Activated CD8-positive, alpha-beta memory T cell treated with anti-CD3 and anti-CD28 coated beads, Interleukin-2, amount 10 ng/mL, durations not matched to agents 7 days and 5 days (primary cell): ENCODE measurements at places on chromosomes 16 and 17.
A peak's percentile ranks its signal among the peaks of the same experiment; 100 is the strongest.

DNA sequence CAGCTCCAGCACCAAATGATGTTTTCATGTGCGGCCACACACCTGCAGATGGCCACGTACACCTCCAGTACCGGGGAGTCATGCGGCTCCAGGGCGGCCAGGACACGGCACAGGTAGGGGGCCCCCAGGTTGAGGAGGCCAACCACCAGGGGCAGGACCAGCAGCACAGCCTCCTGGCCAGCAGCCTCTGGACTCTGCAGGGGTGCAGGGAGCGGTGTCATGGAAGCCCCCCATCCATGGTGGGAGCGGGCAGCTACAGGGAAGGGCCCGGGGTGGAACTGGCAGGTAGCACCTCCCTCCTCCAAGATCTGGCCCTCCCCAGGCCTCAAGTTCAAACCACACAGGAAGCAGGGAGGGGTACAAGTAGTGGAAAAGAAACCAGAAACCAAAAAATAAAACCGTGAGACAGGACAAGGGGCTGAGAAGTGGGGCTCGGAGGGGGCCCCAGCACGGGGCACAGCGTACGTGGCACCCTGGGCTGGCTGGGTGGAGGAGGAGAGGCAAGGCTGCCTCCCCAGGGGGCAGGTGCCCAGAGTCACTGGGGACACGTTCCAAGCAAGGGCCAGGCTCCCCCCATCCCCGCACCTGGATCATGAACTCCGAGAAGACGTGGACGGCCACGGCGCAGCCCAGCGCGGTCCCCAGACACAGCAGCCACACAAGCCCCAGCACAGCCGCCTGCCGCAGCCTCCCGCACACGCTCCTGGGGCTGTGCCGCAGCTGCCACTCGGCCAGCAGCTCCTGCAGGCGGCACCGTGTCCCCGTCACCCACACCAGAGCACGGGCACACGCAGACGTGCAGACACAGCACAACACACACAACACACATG is 7.4 kb downstream of the TMC6 start:
- peak overlapping the region; percentile 76 for H3K4me3 ChIP-seq
- peak overlapping the region; percentile 93 for H3K27ac ChIP-seq
- H3K4me1 ChIP-seq, result peaks cover 56% of the 10 kb centered on the region
- H3K36me3 ChIP-seq, result peaks cover 49% of the 10 kb centered on the region
- DNase-seq, result peak; percentile 83

- no peak overlapping the region for H3K4me3 ChIP-seq
- no peak for DNase-seq
- H3K4me1 ChIP-seq, result peaks cover 3% of the 10 kb centered on the region
- H3K27me3 ChIP-seq, result no peaks in the 10 kb centered on the region
- H3K36me3 ChIP-seq, result peaks cover 40% of the 10 kb centered on the region
- H3K27ac ChIP-seq, result no peak overlapping the region
These were observed 177.3 kb upstream of the RBL2 start for GRCh38 chr16:53257001-53257400.

DNA sequence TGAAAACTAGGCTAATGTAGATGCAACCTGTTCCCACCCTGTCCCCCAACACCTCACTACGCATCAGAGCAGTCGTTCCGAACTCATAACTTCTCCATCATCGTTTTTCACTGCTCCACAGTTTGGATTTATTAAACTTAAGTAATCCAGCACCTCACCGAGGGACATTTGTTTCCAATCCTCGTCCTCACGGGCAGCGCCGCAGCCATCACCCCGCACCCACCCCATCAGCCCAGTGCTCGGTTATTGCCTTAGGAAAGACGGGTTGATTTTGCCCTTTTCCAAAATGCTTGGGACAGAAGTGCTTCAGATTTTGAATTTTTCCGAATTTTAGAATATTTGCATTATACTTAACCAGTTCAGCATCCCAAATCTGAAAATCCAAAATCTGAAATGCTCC is 71.0 kb upstream of the DOC2B start:
- no peak overlapping the region for H3K4me3 ChIP-seq
- no peaks in the 10 kb centered on the region for H3K4me1 ChIP-seq
- no peak overlapping the region for H3K27ac ChIP-seq
- no peaks in the 10 kb centered on the region for H3K27me3 ChIP-seq
- H3K36me3 ChIP-seq, result no peaks in the 10 kb centered on the region

GRCh38 chr16:87829622-87829980 is 39.7 kb downstream of the SLC7A5 start:
- no peak overlapping the region for H3K4me3 ChIP-seq
- H3K27ac ChIP-seq, result no peak overlapping the region
- no peaks in the 10 kb centered on the region for H3K27me3 ChIP-seq
- H3K36me3 ChIP-seq, result peaks cover 15% of the 10 kb centered on the region
- H3K4me1 ChIP-seq, result no peaks in the 10 kb centered on the region

DNA sequence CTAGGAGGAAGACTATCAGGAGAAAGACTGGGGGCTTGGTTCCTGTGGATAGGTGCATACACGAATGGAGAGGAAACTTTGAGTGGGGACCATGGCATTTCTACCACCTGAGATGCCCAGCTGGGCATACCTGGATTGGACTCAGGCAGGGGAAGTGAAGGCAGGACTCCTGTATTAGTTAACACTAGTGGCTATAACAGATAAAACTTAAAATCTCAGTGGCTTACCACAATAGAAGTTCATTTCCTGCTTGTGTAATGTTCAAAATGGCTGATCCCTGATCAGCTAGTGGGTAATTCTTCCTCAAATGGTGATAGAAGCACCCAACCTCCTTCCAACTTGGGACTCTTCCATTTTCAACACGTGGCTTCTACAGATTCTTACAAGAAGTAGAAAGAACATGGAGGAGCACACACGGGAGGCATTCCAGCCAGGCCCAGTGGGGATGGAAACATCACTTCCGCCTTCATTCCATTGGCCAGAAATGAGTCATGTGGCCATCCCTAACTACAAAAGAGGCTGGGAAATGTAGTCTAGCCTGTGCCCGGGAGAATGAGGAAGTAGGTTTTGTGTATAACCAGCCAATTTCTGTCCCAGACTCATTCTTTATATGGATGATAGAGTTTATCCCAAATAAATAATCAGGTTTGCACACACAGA is 112.1 kb downstream of the UTP18 start:
- H3K36me3 ChIP-seq, result peaks cover 1% of the 10 kb centered on the region
- no peak overlapping the region for H3K27ac ChIP-seq
- H3K4me3 ChIP-seq, result no peak overlapping the region
- peaks cover 6% of the 10 kb centered on the region for H3K27me3 ChIP-seq
- no peak for DNase-seq

DNA sequence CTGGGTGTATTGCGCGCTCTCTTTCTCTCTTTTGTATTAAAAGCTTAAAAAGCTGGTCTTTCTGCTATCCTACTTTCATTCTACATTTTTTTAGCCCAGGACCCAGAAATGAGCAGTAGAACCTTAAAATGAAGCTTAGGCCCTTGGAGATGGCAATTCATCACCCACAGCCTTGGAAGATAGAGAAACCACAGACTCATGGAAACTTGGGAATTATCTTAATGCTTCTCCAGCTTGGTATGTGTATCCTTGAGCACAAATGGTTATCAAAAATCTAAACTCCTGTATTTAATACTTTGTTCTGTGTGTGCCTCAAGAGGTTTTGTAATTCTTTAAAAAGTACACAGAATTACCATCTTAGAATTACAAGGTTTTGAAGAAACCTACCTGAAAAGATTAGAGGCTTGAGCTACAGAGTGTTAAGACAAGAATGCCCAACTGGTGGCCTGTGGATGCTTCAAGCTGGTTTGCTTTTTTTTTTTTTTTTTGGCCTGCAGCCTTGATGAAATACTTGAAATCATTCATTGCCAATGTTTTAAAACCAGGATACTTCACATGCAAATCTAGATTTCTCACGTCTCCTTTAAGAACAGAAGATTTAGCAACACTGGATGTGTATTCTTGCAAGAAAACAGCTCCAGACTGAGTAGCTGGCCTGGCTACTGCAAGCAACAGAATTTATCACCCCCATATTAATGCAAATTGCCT is 105.0 kb downstream of the XYLT1 start:
- peak overlapping the region; percentile 76 for H3K27ac ChIP-seq
- peaks cover 21% of the 10 kb centered on the region for H3K36me3 ChIP-seq
- no peak for DNase-seq
- peaks cover 94% of the 10 kb centered on the region for H3K4me1 ChIP-seq
- no peaks in the 10 kb centered on the region for H3K27me3 ChIP-seq
- no peak overlapping the region for H3K4me3 ChIP-seq

DNA sequence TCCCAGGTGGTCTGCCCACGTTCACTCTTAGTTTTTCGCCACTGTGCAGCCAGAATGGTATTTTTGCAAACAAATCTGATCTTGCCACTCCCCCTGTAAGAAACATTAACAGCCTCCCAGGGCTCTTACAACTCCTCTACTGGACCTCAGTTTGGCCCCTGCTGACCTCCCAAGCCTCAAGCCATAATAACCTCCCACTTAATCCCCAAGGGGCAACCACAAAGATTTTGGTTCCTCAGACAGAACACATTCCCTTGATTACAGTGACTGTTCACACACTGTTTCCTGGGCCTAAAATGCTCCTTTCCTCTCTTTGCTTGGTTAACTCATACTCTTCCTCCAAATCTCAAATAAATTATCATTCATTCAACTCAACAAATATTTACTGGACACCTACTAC is 21.5 kb upstream of the CD300E start:
- no peak for DNase-seq
- peaks cover 87% of the 10 kb centered on the region for H3K27me3 ChIP-seq

GRCh38 chr17:64336760-64337413 is 53.8 kb downstream of the PECAM1 start:
- no peak overlapping the region for H3K4me3 ChIP-seq
- no peak overlapping the region for H3K27ac ChIP-seq
- DNase-seq, result no peak
- no peaks in the 10 kb centered on the region for H3K27me3 ChIP-seq

GRCh38 chr16:8642146-8642545 is 20.6 kb downstream of the METTL22 start:
- H3K4me3 ChIP-seq, result no peak overlapping the region
- H3K4me1 ChIP-seq, result peaks cover 15% of the 10 kb centered on the region
- H3K27me3 ChIP-seq, result no peaks in the 10 kb centered on the region
- H3K27ac ChIP-seq, result no peak overlapping the region
- DNase-seq, result no peak

DNA sequence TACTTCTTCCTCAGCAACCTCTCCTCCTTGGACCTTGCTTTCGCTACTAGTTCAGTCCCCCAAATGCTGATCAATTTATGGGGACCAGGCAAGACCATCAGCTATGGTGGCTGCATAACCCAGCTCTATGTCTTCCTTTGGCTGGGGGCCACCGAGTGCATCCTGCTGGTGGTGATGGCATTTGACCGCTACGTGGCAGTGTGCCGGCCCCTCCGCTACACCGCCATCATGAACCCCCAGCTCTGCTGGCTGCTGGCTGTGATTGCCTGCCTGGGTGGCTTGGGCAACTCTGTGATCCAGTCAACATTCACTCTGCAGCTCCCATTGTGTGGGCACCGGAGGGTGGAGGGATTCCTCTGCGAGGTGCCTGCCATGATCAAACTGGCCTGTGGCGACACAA is 429 bp downstream of the OR2C1 start:
- H3K4me3 ChIP-seq, result no peak overlapping the region
- peaks cover 3% of the 10 kb centered on the region for H3K36me3 ChIP-seq
- peaks cover 2% of the 10 kb centered on the region for H3K4me1 ChIP-seq
- peaks cover 6% of the 10 kb centered on the region for H3K27me3 ChIP-seq
- DNase-seq, result no peak

GRCh38 chr16:11251525-11252481 is 4.2 kb downstream of the SOCS1 start:
- no peaks in the 10 kb centered on the region for H3K27me3 ChIP-seq
- peak; percentile 90 for DNase-seq
- peak overlapping the region; percentile 91 for H3K27ac ChIP-seq
- peaks cover 62% of the 10 kb centered on the region for H3K36me3 ChIP-seq

DNA sequence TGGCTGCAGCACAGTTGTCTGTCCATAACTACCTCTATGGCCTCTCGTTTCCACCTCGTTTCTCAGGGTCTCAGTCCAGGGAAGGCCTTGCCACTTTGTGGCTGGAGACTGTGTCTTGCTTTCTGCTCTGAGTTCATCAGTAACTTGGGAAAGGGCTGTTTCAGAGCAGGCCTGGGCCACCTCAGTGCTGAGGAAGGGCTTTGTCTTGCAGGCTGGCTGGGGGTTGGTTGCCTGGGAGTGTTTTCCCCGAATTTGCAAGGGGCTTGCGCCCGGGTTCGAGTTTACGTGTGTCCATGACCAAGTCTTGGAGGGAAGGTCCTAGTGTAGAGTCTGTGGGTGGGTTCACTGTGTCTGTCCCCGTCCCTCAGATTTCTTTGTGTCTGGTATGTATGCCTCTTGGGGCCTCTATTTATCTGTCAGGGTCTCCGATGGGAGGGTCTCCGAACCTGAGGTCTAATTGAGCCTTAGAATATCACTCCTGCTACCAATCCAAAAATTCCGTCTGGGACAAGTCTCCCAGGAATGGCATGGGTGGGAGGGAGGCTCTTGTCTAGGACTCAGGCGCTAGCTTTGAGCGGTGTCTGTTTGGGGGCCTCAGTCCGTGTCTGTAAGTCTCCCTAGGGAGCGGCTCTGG is 594 bp upstream of the TGFB1I1 start:
- peaks cover 3% of the 10 kb centered on the region for H3K36me3 ChIP-seq
- no peak for DNase-seq
- H3K4me3 ChIP-seq, result no peak overlapping the region
- H3K4me1 ChIP-seq, result peaks cover 29% of the 10 kb centered on the region

GRCh38 chr17:64471440-64471839 is 22.5 kb downstream of the MILR1 start:
- no peaks in the 10 kb centered on the region for H3K36me3 ChIP-seq
- peaks cover 4% of the 10 kb centered on the region for H3K27me3 ChIP-seq
- H3K4me3 ChIP-seq, result no peak overlapping the region
- DNase-seq, result no peak
- H3K4me1 ChIP-seq, result no peaks in the 10 kb centered on the region

DNA sequence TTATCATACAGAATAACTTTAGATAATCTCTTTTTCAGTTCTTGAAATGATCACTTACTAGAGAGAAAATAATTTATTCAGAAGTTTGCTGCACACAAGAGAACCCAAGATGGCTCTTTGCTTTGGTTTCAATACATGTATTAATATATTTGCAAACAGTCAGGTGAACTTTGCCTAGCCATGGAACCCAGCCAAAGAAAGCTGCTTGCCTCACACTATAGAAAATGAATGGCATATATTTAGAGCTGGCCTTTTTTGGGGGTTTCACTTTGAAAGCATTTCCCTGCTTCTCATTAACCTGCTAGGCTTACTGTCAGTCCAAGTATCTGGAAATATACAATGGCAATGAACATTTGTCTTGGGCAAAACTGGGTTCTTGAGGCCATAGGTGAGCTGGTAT is 75.3 kb downstream of the MRTFB start:
- H3K4me3 ChIP-seq, result no peak overlapping the region
- DNase-seq, result no peak

- no peak overlapping the region for H3K4me3 ChIP-seq
- no peaks in the 10 kb centered on the region for H3K36me3 ChIP-seq
- DNase-seq, result no peak
- peaks cover 14% of the 10 kb centered on the region for H3K4me1 ChIP-seq
- no peak overlapping the region for H3K27ac ChIP-seq
- H3K27me3 ChIP-seq, result peaks cover 46% of the 10 kb centered on the region
These were observed 10.7 kb upstream of the MRPS23 start for GRCh38 chr17:57860414-57860999.

GRCh38 chr16:88437367-88437964 is 15.6 kb upstream of the ZFPM1 start:
- no peak overlapping the region for H3K27ac ChIP-seq
- no peaks in the 10 kb centered on the region for H3K4me1 ChIP-seq
- no peaks in the 10 kb centered on the region for H3K27me3 ChIP-seq
- peak; percentile 70 for DNase-seq

GRCh38 chr17:526425-526824 is 173.8 kb upstream of the RPH3AL start:
- DNase-seq, result no peak
- no peak overlapping the region for H3K4me3 ChIP-seq
- H3K4me1 ChIP-seq, result no peaks in the 10 kb centered on the region
- no peak overlapping the region for H3K27ac ChIP-seq
- H3K36me3 ChIP-seq, result peaks cover 4% of the 10 kb centered on the region
